Spinal cord (tissue), 10 donors: ENCODE measurements at places on chromosomes 5 and 9. TPM values are rescaled to one million over a fixed set of nuclear protein-coding genes. Genes with fewer than 3 reads are reported as not detected.
A peak's percentile ranks its signal among the peaks of the same experiment; 100 is the strongest.

- no peak for DNase-seq
These were observed 2.8 kb upstream of the PFN3 start for GRCh38 chr5:177403102-177403791.

- DNase-seq = no peak
These were observed 31.9 kb downstream of the OR2K2 start for GRCh38 chr9:111298111-111298510.

DNA sequence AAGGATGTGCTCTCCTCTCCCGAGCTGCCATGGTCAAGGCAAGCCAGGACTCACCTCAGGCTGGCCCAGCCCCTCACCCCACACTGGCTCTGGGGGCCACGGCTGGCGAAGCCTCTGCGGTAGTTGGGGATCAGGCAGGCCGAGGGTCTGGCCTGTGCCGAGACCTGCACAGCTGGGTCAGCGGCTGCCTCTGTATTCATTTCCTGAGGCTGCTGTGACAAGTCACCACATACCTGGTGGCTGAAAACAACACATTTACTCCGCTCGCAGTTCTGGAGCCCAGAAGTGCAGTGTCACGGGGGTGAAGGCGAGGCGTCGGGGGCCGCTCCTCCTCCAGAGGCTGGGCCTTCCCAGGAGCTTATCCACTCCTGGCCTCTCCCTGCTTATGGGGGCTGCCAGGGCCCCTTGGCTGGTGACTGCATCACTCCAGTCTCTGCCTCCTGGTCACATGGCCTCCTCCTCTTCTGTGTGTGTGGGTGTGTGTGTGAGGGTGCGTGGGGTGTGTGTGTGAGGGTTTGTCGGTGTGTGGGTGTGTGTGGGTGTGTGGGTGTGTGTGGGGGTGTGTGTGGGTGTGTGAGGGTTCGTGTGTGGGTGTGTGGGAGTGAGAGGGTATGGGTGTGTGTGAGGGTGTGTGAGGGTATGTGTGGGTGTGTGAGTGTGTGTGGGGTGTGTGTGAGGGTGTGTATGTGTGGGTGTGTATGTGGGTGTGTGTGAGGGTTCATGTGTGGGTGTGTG lies 3.2 kb upstream of the SCGB3A1 start:
- no peak for DNase-seq

DNA sequence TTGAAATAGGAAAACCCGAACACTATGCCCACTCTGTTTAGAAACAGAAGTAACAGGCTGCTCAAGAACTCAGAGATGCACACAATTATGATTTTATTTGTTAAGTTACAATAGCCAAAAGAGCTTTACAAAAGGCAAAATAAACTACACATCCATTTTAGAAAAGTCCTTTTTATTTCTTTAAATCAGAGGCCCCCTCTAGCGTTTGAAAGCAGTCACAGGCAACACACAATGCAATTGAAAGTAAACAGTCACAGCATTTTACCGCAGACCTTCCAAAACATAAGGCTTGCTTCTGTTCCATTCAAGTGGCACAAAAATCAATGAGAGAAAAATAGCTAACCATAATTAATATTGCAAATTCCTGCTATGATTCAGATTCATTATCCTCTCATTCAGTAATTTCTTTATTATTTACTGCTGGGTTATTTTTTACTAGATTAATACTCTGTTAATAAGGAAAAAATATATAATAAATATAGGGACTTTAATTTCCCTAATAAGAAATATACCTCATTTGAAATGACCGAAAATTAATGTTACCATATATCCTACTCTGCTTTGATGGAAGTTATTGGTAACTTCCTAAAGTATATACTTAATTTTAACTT lies 78.3 kb downstream of the CEP120 start:
- peak; percentile 26 for DNase-seq

GRCh38 chr5:159947708-159948358 lies 31.6 kb downstream of the ADRA1B start:
- DNase-seq = no peak

- no peak for DNase-seq
These were observed 596.9 kb downstream of the PDE4D start for GRCh38 chr5:59296317-59297264.

Gene POU5F2
- 4.1 TPM for total RNA-seq

Gene FLT4
- 3.9 TPM for total RNA-seq

Gene IL13
- not detected for total RNA-seq
